Renal cortex interstitium (tissue), 15 donors: ENCODE measurements at places on chromosomes 3 and 15. TPM values are rescaled to one million over a fixed set of nuclear protein-coding genes. Genes with fewer than 3 reads are reported as not detected.

GPX1 gene
- 96.7 TPM for polyA plus RNA-seq

GNAT1 gene
- not detected for polyA plus RNA-seq

IGDCC3 gene
- polyA plus RNA-seq: 7.5 TPM

ADAM10 gene
- polyA plus RNA-seq: 243 TPM

CKMT1A gene
- 3.7 TPM for polyA plus RNA-seq

- no peak for DNase-seq
These were observed 99.1 kb downstream of the SLC49A4 start for GRCh38 chr3:122893754-122894668.

DNA sequence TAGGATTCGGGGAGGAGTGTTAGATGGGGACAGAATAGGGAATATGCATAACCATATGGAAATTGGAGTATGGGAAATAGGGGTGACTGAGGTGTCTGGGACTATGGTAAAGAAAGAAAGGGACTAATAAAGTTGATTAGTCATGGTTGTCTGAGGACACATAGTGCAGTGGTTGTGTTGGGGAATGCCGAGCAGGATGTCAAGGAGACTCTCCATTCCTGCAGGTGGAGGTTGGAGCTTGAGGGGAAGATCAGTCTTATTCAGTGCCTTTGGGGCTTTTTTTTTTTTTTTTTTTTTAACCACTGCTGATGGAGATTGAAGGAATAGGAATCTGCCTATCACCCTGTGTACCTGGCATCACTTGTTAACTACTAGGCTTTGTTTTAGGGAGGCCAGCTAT, 10.8 kb downstream of the NMD3 start:
- DNase-seq: no peak

- DNase-seq: no peak
These were observed 76.9 kb upstream of the ABI3BP start for GRCh38 chr3:101069901-101070798.

GRCh38 chr3:157285141-157285540, 125.2 kb upstream of the CCNL1 start:
- DNase-seq: no peak
